ENCODE measurements at places on chromosomes 1 and 21.

- DNase-seq = no peak
Measured at GRCh38 chr1:87989346-87989745, 660.7 kb downstream of the LMO4 start.

DNA sequence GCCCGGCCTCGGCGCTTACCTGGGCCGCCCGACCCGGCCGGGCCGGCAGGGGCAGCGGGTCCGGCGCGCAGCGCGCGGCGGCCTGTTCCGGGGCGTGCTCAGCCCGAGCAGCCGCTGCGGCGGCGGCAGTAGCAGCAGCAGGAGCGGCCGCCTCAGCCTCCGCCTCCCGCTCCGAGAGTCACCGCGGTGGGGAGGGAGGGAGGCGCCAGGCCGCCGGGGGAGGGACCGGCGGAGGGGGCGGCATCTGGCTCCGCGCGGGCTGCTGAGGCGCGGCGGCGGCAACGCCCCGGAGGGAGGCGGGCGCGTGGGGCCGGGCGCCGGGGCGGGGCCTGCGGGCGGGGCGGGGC, at the start of gene CTNNBIP1:
Gene CTNNBIP1 (minus strand): TSS at position 194 of the 347 bp plus-strand sequence. CDS start 38,205 bp downstream, outside the sequence.
- DNase-seq = no peak

DNA sequence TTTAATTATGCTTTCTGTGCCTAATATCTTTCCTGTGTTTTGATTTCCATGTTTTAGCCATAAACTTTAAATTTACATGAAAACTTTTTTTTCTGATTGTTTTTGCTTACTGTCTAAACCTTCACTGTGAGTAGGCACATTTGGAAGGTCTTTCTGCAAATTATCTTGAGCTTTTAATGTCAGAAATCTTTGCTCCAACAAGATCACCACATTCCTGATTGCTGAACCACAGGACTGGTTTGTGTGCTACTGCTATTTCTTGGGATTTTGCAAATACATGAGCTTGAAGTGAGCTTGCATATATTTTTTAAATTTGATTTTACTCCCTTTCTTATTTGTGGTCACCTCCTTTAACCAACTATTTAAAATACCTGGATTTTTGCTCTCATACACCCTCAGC, 61.3 kb downstream of the PTBP2 start:
- no peak for DNase-seq

DNA sequence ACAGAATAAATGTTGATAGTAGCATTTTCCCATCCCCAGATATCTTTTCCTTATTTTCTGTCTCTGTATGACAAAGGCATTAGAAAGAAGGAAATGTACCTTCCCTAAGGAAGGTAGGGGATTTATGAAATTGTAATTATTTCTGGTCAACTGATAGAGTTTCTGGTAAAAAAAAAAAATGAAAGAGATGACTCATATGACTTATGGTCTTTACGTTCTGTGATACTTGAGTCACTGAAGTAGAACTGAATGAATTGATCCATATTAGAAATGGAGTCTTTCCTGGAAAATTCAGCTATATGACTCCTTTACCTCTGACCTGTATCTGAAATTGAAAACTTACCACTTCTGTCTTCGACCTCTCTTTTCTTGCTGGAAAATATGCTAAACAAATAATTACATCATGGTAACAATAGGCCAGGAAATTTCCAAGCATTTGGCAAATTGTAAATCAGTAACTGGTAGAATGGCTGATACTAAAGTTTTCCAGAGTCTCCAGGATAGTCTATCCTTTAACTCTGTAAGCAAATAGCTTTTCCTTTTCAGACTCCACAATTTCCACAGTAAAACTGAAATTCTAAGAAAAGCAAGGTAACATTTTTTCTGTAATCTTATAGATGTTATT, 364.3 kb upstream of the PTBP2 start:
- no peak for DNase-seq

GRCh38 chr1:116825720-116826438, 71.6 kb downstream of the CD2 start:
- DNase-seq = no peak

DNA sequence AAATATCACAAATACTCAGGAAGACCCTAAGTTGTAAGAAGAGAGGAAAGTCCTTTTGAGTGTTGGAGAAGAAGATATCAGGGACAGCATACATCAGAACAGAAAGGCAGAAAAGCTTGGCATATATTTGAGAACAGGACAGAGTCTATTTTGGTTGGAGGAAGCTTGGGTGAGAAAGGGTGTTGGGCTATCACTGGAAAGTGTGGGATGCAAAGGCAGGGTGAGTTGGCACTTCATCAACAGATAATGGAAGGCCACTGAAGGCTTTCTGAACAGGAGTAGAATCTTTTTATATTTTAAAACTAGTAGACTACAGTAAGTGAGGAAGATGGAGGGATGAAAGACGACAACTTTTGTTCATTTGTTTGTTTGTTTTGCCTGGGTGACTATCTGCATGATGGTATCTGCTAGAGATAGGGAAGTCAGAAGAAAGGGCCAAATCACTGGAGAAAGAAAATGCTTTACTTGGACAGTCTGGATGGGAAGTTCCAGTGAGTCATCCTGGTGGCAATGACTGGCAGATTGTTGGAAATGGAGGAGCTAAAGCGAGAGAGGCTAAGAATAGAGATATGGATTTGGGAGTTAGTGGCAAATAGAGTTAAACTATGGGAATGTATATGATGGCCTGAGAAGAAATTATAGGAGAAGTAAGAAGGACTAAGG, 33.7 kb upstream of the KCNA2 start:
- DNase-seq = no peak

GRCh38 chr1:247338723-247339275, 7.1 kb upstream of the ZNF496 start:
- no peak for DNase-seq

DNA sequence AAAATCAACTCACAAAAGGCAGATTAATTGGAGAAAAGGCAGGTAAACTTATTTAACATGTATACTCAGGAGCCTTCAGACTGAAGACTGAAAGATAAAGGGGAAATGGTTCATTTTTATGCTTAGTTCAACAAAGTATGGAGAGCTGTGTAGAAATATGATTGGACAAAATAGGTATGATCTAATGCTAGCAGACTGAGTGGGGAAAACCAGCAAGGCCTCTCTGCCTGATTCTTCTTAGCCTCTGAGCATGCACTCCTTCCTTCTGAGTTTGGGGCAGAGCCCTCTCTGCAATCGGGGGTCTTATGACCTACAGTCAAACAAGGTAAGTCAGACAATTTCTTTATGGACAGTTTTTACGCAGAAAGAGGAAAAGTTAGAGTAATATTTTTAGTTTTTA, 38.8 kb upstream of the SUCO start:
- no peak for DNase-seq

DNA sequence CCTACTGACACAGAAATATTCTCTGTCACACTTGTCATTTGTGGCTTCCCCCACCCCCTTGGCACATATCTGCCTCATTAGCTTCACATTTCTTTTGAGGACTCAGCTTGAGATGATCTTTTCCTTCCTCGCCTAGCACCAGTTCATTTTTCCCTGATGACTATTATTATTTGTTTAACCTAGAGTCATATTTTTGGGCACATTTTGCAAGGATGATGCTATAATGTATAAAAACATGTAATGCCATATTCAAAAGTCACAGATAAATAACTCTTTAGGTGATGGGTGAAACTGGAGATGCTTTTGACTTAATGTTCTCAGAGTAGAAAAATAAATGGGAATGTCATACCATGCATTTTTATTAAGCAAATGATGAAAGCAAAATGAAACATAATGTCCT, 202.7 kb downstream of the BACH1 start:
- no peak for DNase-seq

DNA sequence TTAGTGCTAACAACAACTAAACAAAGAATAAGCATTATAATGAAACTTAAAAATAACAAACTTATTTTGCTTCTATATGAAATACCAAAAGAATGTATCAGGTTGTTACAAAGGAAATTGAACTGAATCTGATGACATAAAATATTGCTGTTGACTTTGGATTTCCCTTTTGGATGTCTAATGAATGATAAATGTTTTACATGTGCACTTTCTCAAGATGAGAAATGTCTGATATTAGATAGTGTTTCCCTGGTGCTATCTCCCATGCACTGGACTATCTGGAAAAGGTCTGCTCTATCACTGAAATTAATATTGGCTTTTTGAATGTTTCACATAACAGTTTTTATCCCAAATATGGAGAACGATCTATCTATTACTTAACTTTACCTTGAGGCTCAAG, 179.9 kb downstream of the HMCN1 start:
- DNase-seq = no peak

- DNase-seq = no peak
Measured at GRCh38 chr1:31712068-31712467, 8.3 kb upstream of the COL16A1 start.

- no peak for DNase-seq
Measured at GRCh38 chr1:224736619-224737352, 120.7 kb downstream of the CNIH3 start.

GRCh38 chr1:40895601-40896000, 33.4 kb upstream of the CITED4 start:
- DNase-seq = no peak

GRCh38 chr1:923131-923990, at the start of gene SAMD11:
SAMD11 (plus strand) TSS chr1:923923; CDS start chr1:924432, 509 bp downstream.
- DNase-seq = peak; percentile 79

Data from dorsolateral prefrontal cortex (tissue), 122 donors.